Activated T-cell treated with anti-CD3 and anti-CD28 coated beads, Interleukin-2, amount 50 U/mL, for 72 hours (primary cell): ENCODE measurements at places on chromosomes 13 and 19. TPM values are rescaled to one million over a fixed set of nuclear protein-coding genes. Genes with fewer than 3 reads are reported as not detected.

DNA sequence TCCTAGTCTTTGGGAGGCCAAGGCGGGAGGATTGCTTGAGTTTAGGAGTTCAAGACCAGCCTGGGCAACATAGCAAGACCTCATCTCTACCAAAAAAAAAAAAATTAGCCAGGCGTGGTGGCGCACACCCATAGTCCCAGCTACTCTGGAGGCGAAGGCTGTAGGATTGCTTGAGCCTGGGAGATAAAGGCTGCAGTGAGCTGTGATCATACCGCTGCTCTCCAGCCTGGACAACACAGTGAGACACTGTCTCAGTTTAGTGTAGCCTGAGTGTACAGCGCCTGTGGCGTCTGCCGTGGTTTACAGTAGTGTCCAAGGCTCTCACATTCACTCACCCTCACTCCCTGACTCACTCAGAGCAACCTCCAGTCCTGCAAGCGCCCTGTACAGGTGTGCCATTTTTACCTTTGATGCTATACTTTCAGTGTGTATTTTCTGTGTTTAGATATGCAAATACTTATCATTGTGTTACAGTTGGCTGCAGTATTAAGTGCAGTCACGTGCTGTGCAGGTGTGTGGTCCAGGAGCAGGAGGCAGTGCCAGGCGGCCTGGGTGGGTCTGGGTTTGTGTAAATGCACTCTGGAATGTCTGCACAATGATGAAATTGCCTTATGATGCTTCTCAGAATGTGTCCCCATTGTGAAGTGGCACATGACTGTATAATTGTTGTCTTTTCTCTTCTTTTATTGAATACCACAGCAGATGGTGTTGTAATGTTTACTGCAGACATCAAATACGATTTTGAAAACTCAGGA, 36.1 kb upstream of the DCUN1D2 start:
- no peak for DNase-seq

GRCh38 chr19:18713550-18714117, 30.2 kb downstream of the CRTC1 start:
- no peak for DNase-seq

GRCh38 chr13:23789576-23790346, 99.4 kb downstream of the MIPEP start:
- no peak for DNase-seq

- DNase-seq = no peak
Observed at GRCh38 chr19:58513213-58513693, 1.5 kb upstream of the SLC27A5 start.

GRCh38 chr13:25980255-25980654, 71.6 kb downstream of the SHISA2 start:
- no peak for DNase-seq

DNA sequence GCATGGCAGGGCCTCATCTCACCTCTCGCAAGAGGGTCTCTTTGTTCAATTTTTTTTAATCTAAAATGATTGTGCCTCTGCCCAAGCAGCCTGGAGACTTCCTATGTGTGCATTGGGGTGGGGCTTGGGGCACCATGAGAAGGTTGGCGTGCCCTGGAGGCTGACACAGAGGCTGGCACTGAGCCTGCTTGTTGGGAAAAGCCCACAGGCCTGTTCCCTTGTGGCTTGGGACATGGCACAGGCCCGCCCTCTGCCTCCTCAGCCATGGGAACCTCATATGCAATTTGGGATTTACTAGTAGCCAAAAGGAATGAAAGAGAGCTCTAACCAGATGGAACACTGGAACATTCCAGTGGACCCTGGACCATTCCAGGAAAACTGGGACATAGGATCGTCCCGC, 8.0 kb downstream of the FXYD3 start:
- DNase-seq = no peak

- no peak for DNase-seq
Observed at GRCh38 chr13:46121033-46121432, 16.2 kb upstream of the CPB2 start.

DNA sequence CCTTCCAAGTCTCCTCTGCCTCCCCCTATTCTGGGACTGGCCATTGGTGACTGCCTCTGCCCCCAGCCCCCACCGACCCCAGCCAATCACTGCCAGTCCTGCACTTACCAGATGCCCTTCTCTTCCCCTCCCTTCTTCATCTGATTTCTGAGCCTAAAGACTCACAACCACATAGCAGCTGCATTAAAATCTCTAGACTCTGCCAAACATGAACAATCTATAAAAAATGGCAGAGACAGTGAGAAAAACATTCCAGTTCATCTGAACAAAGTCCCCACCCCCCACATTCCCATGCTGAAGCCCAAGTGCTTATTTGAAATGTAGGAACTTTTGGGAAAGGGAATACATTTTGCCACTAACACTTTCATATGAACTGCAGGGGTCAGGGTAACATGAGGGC, 60.8 kb downstream of the KCTD12 start:
- no peak for DNase-seq

DNA sequence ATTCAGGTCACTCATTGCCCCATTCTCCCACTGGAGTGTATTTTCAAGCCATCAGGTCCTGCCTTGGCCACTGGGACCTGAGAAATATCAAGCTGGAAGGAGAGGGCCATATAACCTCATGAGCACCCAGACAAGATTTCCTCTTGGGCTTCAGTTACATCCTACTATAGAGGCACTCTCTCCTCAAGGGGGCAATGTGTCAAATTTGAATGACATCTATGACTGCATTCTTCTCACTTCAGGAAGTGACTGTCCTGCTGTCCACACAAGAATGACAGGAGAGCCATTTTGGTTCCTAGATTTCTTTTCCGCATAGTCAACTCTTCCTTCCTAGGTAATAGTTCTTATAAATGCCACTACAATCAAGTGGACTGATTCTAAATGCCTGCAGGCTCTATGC, 416.2 kb downstream of the DIAPH3 start:
- DNase-seq = no peak

The EFNB2 gene
- 0.23 TPM for total RNA-seq

The OR10H1 gene
- total RNA-seq = 0.07 TPM

The TARM1 gene
- not detected for total RNA-seq

The CADM4 gene
- 0.28 TPM for total RNA-seq

The ANGPTL4 gene
- 5.0 TPM for total RNA-seq

The BICRA gene
- 17.0 TPM for total RNA-seq

The CEACAM1 gene
- 8.2 TPM for total RNA-seq

The HTR2A gene
- total RNA-seq = not detected

The NALCN gene
- total RNA-seq = not detected
